ENCODE measurements at places on chromosomes 6 and 20. TPM values are rescaled to one million over a fixed set of nuclear protein-coding genes. Genes with fewer than 3 reads are reported as not detected.

DNA sequence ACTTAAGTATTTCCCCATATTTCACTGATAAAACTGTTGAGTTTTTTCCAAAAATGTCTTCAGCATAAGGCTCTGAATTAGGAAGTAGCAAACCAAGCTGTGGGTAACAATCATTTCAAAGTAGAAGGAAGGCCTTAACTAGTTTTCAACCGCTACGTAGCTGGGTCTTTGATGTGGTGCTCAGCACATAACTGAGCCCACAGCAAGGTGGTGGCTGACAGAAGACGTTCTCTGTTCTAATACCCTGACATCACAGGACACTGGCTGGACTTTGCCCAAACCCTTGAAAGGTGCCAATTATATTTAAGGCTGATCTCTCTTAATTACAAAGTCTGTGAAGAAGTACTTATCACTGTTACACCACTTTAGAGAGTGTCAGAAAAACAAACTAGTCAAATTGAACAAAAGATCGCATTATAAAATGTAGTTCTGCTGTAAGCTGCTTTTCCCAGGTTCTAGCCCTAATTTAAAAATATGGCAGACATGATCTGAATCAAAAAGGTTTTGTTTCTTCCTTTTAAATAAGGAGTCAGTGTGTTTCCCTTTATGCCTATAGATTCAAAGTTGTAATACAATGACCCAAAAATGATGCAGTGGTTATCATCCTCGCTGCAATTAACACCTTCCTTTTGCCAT is 26.7 kb downstream of the MAN1A1 start:
- DNase-seq = no peak

BMP2 gene
- 6.7 TPM for total RNA-seq

DNA sequence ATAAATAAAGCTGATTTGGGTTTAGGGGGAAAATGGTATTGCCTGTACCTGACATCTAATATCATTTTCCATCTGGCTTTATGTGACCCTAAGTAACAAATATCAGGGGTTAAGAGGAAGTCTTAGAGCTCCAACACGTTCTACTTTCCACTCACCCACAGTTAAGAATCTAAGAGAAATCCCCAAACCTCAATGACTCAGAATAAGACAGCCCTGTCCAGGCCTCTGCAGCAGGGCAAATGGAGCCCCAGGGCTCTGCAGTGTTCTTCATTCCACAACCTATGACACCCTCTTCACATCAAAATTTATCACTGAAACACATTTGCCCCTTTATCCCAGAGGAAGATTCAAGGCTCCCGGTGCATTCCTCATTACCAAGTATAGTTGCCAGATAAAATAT is 20.3 kb upstream of the TENT5A start:
- peak; percentile 58 for DNase-seq

GDAP1L1 gene
- 0.37 TPM for total RNA-seq

DNA sequence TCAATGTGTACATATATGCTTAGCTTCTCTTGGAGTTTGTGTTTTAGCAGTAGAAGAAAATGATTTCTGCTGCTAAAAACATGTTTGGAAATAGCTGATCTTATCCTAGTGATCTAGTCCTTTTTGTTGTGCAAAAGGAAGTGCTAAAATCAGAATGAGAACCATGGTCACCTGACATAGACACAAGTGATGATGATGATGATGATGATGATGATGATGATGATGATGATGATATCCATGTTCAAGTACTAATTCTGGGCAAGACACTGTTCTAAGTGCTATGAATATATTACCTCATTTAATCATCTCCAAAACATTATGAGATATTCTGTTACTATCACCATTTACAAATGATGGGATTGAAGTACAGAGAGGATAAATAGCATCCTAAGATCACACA is 79.8 kb downstream of the ANKEF1 start:
- no peak for DNase-seq

GRCh38 chr20:21280522-21281016 is 22.6 kb upstream of the XRN2 start:
- no peak for DNase-seq

GRCh38 chr6:32842690-32843089 is 1.2 kb downstream of the PSMB8 start:
- no peak for DNase-seq

DNA sequence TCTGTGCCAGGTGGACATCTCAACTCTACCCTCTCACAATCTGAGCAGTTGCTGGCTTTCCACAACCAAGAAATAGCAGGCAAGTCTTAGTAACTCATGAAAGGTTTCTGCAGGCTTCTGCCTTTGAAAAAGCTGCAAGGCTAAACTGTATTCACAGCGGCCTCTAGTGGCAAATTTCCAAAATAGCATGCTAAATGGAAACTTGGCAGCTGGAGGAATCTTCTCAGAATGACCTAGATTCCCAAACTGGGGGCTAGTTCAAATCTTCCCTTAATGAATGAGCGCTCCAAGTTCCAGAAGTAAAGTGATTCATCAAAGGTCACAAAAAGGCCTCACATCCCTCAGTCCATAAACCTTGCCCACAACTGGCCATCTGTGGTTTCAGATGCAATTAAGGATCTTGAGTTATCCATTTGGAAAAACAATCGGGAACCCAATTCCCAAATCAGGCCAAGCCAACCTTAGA is 11.9 kb upstream of the CPNE5 start:
- DNase-seq = peak; percentile 74

GRCh38 chr20:45069261-45069660 is 31.7 kb downstream of the KCNS1 start:
- DNase-seq = no peak

DNA sequence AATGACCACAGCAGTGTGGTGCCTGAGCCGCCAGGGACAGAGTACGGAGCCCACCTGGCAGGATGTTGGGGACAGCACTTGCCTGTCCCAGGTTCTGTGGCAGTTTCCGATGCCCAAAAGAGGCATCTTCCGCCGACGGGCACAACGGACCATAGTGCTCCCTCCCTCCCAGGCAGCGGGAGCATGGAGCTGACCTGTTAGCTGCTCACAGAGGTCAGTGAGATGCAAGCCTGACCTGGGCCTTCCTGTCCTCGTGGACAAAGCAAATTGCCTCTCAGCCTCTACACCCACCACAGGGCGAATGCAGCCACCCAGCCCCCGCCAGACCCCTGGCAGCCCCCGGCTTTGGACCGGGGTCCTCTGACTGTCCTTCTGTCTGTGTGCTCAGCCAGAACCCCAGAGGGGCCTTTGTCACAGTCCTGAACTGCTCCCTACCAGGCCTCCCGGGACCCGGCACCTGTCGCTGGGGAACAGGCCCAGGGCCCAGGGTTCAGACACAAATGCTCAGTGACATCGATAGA is 16.2 kb upstream of the FRMD1 start:
- DNase-seq = no peak

DNA sequence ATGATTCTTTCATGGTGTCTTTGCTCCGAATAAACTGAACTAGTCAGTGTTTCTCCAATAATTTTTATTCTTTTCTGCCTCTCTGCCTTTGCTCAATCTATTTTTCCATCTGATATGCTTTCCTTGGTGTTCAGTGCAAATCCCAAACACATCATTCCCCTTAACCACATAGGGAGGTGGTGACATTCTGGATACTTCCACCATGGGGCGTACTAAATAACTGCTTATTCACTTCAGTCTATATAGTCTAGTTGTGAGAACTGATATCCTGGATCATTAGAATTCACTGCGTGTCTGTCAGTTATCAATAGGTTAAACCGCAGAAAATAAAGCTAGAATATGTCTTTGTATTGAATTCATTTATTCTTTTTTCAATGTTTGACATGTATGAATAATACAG is 83.1 kb downstream of the KCNQ5 start:
- DNase-seq = peak; percentile 23

GRCh38 chr6:14804785-14805210 is 441.1 kb upstream of the JARID2 start:
- peak; percentile 68 for DNase-seq

DNA sequence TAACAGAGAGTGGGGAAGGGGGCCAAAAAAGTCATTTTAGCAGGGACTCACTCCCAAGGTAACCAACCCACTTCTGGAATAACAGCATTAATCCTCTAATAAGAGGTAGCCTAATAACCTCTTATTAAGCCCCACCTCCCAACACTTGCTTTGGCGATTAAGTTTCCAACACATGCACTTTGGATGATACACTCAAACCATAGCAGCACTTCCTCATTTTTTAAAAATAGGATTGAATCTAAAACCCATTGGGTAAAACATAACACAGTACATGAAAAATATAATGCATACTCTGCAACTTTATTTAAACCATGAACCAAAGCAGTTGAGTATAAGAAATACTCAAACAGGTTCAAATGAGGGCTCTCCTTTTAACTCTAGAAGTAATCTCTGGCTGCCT is 318.3 kb downstream of the HACE1 start:
- no peak for DNase-seq

DNA sequence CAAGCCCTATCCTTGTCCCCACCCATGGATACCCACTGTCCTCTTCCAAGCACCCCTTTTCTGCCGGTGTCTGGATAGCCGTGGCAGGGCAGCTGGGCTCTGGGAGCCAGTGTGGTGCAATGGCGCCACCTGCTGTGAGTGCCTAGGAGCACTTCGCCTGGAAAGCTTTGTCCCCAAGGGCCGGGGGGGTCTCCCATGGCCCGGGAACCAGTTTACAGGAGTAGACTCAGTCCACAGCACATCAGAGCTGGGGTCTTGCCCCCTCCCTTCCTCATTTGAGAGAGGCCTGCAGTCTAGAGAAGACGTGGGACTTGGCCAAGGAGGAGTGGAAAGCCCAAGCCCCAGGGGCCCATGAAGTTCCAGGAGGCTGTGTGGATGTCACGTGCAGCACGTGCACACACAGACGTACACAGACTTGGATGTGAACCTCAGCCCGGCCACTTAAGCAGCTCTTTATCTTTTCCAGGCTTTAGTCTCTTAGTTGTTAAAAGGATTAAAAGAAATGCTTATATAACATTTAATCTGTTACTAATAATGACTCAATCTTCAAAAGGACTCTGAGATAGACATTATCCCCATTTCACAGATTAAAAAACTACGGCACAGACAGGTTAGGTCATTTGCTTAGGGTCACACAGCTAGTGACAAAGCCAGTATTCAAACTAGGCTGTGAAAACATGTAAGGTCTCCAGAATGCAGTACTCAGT is 40.9 kb upstream of the CDH22 start:
- peak; percentile 47 for DNase-seq

Data from MCF 10A (cell line).